ENCODE measurements at places on chromosomes 3 and 15.

DNA sequence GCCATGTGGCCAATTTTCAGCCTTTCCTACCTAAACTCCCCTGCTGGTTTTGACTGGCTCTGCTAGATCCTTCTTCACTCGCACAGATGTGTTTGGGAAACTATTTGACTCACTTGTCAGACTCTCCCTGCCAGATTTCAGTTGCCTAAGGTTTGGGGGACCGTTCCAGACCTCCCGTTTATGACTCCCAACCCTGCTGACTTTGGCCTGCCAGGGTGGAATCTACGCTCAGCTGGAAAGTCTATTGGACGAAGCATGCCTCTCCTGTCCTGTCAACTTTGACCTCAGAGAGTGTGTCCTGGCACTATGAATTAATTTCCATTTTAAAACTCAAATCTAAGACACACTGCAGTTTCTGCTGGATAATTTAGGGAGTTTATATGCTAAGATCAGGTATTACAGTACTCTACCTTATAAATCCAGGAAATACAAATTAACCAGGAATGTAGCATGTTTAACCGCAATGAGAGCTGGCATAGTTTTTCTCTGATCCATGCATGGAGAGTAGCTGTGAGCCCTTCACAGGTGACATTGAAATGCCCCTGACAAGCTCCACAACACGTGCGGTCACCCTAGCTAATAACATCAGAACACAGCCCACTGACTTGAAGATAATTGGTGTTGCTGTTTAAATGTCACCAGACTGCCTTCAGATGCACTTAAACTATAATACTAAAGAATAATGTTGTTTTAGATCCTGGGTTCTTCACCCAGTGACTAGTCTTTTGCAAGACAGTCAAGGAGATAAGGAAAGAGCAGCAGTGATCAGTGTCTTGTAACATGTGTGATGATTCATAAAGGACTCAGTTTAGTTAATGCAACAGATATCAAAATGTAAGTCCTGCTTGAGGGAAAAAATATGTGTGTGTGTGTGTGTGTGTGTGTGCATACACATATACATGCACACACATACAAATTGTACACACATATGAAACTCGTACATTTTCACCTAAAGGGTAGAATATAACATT is 223.0 kb upstream of the MCTP2 start:
- no peak for DNase-seq

- no peak for DNase-seq
These were observed 78.2 kb downstream of the TPRG1 start for GRCh38 chr3:189249987-189250386.

DNA sequence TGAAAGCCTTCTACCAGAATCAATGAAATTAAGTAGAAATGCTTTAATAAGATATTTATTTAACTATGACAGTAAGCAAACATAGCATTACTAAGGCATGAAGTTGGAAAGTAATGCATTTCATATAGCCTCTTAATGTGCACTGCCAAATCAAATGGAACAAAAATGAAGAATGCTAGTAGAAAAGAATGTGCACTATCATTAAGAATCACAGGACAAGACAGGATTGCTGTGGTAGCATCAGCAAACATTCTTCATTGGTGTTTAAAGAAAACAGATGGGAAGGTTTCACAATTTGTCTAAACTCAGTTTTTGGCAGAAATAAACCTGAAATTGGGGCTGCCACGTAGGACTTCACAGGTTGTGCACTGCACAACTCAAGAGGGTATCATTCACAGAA is 168.9 kb downstream of the CNTN3 start:
- DNase-seq, result no peak

DNA sequence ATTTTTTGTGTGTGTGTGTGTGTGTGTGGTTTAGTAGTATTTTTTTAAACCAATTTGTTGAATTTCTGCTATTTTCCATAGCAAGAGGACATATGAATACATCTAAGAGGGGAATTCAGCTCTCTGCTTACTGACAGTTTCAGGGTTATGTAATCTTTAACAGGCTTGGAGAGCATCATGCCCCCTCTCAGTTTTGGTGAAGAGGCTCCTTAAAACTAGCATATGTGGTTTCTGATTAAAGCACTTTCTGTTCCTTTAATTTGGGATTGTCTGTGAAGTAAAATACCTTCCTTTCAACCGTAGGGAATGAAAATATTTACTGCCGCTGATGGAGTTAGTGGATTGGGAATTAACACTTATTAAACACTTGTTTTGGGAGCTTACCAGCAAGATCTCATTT is 19.4 kb upstream of the NFKBIZ start:
- DNase-seq, result no peak

DNA sequence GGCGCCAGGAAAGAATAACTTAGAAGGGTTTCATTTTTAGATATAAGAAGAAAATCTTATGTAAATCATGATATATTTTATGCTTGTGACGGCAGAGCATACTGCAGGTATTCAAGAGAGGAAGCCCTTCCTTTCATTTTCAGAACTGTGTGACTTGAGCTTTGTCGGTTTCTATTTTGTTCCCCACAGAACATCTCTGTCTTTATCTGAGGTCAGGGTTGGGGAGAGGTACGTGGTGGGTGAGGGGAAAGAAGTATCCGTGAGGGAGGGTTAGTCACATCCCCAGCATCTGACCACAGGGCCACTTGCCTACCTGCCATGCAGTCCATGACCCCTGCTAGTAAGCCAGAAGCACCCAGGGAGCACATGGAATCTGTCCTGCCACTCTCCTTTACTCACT is 126.5 kb downstream of the DGKG start:
- no peak for DNase-seq

DNA sequence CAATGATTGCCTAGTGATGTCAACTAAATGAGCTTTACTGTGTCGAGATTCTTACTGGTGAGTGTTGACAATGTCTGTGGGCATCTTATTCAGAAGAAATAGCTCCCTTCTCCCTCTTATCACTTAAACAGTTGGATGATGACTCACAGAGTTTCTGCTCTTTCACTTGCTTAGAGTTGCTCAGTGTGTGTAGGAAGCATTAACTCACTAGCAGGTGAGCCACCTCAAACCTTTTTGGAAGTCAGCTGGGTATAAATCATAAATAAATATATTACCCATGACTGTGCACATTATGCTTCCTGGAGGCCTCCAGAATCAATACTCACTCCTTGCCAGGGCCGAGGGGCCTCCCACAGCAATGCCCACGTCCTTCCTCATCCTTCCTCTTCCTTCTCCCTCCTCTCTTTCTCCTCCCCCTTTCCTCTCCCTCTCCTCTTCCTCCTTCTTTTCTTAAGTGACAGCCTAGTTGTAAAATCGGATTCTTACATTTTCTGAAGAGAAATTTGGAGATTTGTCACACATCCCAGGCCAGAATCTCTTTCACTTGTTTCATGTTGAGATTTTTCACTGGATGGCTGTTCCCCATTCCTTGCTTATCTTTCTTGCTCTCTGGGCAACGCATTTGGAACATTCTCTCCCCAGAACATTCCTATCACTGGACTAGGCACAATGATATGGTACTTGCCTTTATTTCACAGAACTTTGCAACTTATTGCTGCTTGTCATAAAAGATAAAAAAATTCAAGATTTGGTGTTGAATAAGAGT is 17.5 kb downstream of the SHC4 start:
- no peak for DNase-seq

GRCh38 chr3:165885558-165886270 is 48.5 kb upstream of the BCHE start:
- DNase-seq, result no peak

GRCh38 chr3:149572796-149573414 is 84.9 kb downstream of the WWTR1 start:
- no peak for DNase-seq

DNA sequence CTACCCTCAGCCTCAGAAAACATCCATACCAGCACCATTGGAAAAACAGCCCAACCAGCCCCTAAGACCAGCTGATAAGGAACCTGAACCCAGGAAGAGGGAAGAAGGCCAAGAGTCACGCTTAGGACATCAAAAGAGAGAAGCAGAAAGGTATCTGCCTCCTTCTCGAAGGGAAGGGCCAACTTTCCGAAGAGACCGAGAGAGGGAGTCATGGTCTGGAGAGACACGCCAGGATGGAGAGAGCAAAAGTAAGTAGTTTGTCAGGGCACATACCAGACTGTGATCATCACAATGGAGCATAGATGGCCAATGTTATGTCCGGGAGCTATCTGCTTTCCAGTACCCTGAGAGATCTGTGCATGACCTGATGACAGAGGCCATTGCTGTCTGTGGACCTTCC is 31.0 kb upstream of the RBM5 start:
- DNase-seq, result no peak

GRCh38 chr15:62521396-62521795 is 356.3 kb upstream of the C2CD4B start:
- no peak for DNase-seq

DNA sequence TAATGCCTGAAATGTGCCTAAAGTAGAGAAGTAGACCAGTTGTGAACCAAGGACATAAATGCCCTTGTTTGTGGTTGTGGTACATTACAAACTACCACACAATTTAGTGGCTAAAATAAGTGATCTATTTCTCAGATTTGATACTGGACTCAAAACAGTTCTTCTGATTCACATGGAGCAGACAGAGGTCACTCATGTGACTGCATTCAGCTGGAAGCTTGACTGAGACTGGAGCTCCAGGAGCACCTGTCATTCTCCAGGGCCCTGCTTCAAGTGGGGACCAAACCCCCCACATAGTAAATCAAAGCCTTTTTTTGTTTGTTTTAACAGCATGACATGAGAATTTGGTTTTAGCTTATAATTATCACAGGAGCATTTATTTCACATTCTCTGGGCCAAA is 301.2 kb downstream of the OXSM start:
- DNase-seq, result no peak

DNA sequence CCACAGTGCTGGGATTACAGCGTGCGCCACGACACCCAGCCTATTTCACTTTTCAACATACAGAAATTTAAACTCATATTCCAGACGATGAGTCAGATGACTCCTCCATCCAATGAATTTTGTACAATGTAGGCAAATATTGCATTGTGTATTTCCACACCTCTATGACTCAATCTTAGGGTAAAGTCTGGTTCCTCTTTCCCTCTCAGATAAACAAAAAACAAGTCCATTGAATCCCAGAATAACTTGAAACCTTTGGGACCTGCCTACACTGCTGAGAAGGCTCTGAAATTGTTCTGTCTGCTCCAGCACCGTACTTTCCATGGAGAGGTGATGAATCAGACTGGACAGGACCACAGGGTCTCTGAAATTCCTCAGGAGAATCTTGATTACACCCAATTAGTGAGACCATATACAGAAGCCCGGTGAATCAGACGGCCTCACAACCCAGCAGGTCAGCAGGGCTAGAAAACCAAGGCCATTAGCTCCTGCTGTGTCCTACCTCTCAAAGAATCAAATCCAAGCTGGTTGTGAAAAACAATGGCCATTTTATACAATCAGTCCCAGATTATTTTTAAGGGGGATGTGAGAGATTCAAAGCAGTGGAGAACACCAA is 112.6 kb downstream of the ERC2 start:
- no peak for DNase-seq

DNA sequence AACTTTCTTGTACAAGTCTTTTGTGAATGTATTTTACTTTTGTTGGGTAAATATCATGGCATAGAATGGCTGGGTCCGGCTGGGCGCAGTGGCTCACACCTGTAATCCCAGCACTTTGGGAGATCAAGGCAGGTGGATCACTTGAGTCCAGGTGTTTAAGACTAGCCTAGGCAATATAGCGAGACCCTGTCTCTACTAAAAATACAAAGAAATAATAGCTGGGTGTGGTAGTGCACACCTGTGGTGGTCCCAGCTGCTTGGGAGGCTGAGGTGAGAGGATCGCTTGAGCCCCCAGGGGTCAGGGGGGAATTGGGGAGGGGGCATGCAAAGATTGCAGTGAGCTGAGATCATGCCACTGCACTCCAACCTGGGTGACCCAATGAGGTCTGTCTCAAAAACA is 52.9 kb downstream of the ANP32A start:
- no peak for DNase-seq

DNA sequence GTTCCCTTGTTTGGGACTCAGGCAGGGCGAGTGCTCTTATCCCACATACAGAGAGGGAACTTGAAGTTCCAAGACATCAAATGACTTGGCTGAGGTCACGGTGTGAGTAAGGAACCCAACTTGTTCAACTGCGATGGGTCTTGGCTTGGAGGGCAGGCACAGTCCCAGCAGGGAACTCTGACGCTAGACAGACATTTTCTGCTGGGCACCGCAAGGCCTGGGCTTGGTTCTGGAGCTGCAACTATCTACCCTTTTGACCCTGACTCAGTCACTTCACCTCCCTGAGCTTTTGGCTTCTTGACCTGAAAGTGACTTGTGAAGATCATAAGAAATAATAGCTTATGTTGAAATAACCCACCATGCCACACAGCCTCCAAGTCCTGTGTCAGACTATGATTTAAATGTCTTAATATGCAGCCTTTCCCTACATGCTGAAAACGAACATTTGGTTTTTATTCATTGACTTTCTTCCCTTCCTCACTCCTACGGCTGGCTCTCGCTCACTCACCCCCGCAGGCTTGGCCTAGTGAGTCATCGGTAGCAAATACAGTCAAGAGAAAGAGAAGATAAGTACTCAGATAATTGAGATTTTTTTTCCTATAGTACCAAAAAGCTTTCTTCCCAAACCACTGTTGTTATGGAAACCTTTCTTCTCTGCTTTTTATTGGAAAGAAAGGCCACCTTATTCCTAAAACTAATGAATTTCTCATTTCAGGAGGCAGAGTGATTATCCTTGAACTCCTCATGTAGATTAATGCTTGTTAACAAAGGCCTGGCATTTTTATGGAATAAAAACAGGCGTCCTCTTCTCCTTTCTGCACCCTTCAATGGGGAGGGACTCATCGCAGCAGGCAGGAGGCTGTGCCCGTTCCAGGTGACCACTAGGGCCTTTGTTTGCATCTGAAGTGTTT is 178.4 kb downstream of the ATP10A start:
- DNase-seq, result no peak

DNA sequence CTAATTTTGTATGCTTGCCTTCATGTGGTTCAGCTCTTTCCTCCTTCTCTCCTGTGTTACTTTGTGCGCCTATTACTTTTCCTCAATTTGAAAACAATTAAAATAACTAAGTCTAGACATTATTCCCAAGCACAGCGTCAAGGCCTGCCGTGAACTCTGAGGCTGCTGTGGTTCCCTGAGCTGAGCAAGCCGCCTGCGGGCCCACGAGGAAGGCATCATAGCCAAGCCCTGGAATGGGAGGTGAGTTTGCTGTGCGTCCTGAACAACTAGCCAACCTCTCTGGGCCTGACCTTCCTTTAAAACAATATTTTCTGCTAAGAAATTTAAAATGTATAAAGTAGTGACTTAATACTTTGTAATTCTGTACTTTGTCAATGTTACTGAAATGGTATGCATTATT is 327.2 kb downstream of the OCA2 start:
- DNase-seq, result no peak

- no peak for DNase-seq
These were observed 203.5 kb upstream of the LINGO1 start for GRCh38 chr15:77836121-77836692.

- no peak for DNase-seq
These were observed 233.8 kb downstream of the IL5RA start for GRCh38 chr3:2876362-2876761.

DNA sequence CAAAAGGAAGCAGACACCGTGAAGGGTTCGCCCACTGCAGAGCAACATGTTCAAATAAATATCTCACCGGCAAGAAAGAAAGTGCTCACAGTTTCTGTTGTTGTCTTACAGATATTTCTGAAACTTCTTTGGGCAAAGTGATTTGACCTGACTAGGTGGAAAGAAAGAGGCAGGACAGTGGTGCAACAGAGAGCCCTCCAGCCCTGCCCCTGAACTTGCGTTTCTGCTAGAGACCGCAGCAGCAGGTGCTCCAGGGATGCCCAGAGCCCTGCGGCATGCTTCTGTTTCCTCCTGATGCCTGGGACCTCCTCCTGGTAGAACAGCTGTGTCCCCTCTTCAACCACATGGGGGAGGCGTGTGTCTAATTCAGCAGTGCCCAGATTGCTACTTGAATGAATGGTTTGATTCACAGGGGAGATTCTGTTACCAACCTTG is 123.4 kb downstream of the ATP10A start:
- DNase-seq, result no peak
